ENCODE measurements at places on chromosomes 7 and 10.
A peak's percentile ranks its signal among the peaks of the same experiment; 100 is the strongest.

DNA sequence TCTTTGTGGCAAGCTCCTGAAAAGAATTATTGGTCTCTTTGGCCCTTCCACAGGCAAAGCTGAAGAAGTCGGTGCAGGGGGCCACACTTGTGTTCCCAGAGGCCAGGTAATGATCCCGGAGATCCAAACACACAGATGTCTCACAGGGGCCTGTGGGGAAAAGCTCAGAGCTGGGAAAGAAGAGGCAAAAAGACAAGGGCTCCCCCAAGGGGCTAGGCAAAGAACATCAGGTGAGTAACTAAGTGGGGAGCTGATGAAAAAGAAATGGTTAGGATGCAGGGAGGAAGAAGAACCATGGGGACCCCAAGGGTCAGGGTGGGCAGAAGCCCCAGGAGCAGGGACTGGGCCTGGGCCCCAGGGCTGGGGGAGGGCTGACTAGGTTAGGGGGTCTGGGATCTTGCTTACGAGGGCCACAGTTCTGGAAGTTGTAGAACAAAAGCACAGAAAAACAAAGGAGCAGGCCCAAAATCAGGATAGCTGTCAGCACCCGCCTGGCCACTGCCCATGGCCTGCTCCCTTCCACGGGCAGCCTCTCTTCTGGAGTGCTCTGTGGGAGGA is 1.1 kb downstream of the KEL start:
- no peak for DNase-seq

GRCh38 chr7:98526059-98526458 is 91.0 kb upstream of the NPTX2 start:
- DNase-seq, result no peak

DNA sequence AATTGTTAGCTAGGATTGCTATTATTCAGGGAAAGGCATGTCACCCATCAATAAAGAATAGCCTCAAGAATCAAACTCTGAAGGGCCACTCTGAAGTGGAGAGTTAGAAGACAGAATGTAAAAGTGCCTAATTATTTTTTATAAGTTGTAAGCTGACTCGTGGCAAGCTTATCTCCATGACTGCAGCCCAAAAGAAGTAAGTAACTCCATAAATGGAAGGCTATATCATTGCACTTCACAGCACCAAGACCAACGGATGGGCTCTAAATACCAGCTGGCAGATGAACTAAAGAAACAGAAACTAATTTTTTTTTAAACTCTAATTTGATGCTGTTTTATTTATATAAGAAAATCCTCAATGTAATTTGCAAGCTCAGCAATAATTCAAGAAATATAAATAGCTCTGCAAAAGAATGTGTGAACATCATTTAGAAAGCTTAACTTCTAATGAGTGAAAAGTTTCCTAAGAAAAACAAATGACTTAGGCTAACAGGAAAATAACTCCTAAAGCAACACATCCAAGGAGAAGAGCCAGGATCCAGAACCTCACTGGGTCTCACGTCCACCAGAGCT is 165.5 kb downstream of the SNX13 start:
- DNase-seq, result no peak

- no peak for DNase-seq
Measured at GRCh38 chr10:69278446-69278963, at the start of gene HK1. Gene HK1, plus strand, starts transcription at chr10:69278496.

DNA sequence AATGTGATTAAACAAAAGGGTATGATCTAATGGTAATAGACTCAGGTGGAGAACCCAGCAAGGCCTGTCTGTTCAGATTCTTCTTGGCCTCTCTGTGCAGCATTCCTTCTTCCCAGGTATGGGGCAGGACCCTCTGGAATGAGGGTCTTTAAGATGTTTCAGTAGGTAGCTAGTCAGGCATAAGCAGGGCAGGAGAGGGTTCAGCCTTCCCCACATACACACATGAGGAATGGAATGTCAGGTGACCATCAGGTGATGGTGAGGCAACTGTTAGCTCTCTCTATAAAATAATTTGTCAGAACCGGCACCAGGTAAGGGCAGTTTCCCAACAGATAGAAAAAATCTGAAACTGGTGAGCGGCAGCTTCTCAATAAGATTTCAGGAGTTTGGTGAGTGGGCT is 222.3 kb upstream of the PHYHIPL start:
- DNase-seq, result no peak

GRCh38 chr7:132028144-132028920 is 471.9 kb upstream of the PODXL start:
- no peak for DNase-seq

DNA sequence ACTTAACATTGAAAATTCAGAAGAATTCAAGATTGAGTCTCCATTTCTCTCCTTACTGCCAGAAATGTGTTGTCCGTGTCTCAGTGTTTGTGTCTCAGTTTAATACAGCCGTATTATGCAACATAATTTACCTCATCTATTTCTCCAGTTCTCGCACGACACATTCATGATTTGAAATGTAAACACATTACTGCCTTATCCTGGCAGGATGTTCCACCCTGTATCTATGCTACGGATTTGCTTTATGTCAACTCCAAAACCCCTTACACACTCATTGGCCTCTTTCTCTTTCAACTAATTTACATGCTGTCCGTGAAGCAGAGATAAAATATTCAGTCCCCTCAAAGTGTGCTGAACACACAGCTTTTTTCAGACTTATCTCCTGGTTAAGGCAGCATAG is 653.7 kb upstream of the SEMA3D start:
- DNase-seq, result no peak

DNA sequence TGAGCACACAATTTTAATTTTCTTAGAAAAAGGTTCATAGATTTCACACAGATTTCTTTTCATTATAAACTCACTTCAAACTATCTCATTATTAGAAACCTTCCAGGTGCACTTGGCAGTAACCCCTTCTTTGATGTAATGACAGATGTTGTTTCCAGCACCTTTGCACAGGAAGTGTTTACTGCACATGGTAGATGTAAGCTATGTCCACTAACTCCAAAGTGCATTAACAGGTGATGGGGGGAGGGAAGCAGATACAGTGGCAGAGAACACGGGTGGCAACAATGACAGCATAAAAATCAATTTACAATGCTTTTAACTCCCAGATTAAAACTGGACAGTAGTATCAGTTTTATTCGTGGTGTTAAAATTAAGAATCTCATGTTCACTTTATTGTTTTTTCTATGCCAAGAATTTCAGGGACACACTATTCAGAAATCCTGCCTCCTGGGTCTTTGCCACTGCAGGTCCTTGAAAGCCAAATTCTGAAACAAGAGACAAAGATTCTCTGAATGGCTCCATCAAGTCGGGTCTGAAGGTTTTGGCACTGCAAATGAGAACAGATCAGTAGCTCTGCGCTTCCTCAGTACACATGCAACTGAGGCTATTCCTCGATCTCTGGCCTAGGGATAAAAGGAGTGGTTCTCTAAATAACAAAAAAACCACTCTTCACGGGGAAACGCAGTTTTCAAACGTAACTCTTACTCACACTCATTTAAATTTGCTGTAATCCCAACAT is 187.7 kb downstream of the JAZF1 start:
- no peak for DNase-seq

GRCh38 chr10:100175875-100176274 is 10.0 kb downstream of the ERLIN1 start:
- no peak for DNase-seq

DNA sequence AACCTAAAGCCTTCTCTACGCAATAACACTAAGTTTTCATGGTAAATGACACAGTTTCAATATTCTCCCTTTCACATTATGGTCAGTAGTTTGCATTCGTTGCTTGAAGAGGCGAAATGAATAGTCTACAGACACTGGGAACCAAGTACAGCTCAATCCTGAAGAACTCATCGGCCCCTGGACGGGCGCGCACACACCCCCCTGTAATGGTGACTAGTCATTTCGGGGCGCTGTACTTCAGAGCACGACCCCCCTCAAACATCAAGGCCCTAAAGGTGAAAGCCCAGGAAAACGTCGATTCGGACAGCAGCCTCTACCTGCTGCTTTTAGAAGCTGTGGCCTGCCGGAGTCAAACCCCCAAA is 1.0 kb downstream of the NT5C2 start:
- DNase-seq, result no peak

GRCh38 chr7:94044806-94045205 is 40.7 kb upstream of the BET1 start:
- no peak for DNase-seq

DNA sequence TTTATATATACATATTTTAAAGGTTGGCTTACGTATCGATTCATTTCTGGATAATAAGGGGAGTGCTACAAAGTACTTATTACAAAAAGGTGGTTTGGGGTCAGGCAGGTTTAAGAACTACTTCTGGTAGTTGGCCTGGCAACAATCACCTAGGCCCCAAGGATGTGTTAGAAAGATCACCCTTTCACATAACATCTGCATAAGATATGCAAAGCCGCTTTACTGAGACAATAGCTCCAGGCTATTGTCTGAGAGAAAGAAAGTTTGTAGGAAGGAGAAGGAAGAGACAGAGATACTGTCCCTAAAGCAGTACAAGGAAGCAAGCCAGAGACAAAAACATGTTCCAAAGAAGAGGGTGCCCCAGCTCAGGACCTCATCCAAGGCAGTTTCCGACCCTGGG is 6.2 kb downstream of the PAXIP1 start:
- no peak for DNase-seq

GRCh38 chr10:19874791-19875190 is 58.6 kb downstream of the PLXDC2 start:
- no peak for DNase-seq

- DNase-seq, result no peak
Measured at GRCh38 chr10:104447331-104447730, 93.7 kb downstream of the CFAP58 start.

- DNase-seq, result no peak
Measured at GRCh38 chr7:150959739-150960734, 18.1 kb downstream of the KCNH2 start.

DNA sequence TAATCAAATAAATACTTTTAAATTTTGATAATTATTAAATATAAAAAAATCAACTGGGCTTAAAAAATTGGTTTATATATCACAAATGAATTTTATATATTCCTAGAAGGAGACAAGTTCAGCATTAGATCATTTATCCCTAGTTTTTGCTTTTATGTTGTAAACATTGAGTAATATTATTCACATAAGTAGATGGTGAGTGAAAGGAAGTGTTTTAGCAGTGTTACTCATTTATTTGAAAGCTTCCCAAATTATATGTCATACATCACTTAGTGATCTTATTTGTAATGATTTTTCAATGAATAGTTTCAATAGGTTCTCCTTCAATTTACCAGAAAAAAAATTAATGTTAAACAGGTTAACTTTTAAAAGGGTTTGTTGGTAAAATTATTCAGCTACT is 15.8 kb downstream of the KLLN start:
- DNase-seq, result no peak

- DNase-seq, result no peak
Measured at GRCh38 chr7:144049491-144049890, 743 bp downstream of the OR2A5 start.

DNA sequence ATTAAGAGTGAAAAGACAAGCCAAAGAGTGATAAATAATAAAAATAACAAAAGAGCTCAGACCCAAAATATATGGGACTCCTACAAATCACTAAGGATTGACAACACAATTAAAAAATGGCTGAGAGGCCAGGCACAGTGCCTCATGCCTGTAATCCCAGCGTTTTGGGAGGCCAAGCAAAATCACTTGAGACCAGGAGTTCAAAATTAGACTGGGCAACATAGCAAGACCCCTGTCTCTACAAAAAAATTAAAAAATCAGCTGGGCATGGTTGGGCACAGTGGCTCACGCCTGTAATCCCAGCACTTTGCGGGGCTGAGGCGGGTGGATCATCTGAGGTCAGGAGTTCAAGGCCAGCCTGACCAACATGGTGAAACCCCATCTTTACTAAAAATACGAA is 137.3 kb downstream of the IDE start:
- no peak for DNase-seq

GRCh38 chr7:140222814-140223213 is 46.0 kb upstream of the KDM7A start:
- no peak for DNase-seq

DNA sequence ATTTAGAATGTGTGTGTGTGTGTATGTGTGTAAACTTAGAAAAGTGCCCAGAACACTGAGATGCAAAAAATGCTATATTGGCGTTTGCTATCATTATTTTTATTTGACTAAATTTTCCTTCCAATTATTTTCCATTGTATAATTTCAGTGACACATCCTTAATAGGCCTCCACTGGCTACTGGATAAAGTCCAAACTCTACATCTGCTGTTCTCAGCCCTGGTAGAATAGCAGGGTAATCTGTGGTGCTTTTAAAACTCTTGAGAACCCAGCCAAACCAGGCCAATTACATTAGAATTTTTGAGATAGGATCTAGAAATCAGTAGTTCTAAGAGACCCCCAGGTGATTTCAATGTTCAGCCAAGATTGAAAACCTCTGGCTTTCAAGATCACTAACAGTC is 66.4 kb downstream of the ZNF503 start:
- no peak for DNase-seq

- DNase-seq, result no peak
Measured at GRCh38 chr7:1078985-1079384, 8.9 kb upstream of the GPER1 start.

- DNase-seq, result no peak
Measured at GRCh38 chr7:71290452-71290851, 158.5 kb downstream of the GALNT17 start.

DNA sequence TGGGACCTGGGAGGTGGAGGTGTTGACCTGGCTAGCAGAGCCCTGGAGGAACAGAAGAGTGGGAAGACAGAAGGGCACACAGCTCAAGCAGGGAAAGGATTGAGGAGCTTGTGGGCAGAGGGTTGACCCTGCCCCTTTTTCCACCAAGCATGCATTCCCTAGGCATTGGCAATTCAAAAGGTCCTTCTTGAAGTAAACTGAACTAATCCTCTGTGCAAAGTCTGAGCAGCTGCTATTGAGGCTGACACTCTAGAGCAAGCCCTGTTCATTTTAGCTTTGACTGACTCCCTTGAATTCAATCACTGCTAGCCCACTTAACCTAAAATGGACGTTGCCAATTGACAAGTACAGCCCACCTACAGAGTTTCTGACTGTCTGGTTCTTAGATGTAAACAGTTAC is 116.5 kb upstream of the TNS3 start:
- no peak for DNase-seq

- no peak for DNase-seq
Measured at GRCh38 chr10:1576467-1577372, 160.6 kb downstream of the ADARB2 start.

DNA sequence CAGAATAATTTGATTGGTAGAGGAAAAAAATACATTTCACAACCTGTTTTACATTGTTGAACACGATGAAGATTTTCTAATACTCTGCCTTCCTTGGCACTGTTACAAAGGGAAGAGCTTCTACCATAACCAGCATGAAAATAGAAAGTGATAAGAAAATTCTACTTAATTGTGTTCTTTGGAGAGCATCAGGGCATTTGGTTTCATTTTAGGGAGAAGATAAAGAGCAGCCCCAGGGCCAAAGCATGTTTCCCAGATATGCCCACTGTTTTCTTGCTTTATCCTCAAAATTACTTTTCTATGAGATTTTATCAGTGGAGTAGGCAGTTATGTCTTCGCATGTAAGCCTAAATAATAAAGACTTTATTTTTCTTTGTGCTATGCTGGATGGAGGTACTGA is 9.5 kb downstream of the CHRM2 start:
- DNase-seq, result no peak

GRCh38 chr7:122463631-122464030 is 159.1 kb upstream of the FEZF1 start:
- DNase-seq, result no peak

- peak; percentile 41 for DNase-seq
Measured at GRCh38 chr7:39924122-39924521, 25.9 kb upstream of the CDK13 start.

All from H1 (cell line).